NCI-H1092 treated with DMSO at 0.1 percent for 48 hours (cell line): ENCODE measurements at places on chromosomes 1 and 21.

GRCh38 chr1:80258659-80259058, 1252.1 kb upstream of the ADGRL4 start:
- no peak for DNase-seq

DNA sequence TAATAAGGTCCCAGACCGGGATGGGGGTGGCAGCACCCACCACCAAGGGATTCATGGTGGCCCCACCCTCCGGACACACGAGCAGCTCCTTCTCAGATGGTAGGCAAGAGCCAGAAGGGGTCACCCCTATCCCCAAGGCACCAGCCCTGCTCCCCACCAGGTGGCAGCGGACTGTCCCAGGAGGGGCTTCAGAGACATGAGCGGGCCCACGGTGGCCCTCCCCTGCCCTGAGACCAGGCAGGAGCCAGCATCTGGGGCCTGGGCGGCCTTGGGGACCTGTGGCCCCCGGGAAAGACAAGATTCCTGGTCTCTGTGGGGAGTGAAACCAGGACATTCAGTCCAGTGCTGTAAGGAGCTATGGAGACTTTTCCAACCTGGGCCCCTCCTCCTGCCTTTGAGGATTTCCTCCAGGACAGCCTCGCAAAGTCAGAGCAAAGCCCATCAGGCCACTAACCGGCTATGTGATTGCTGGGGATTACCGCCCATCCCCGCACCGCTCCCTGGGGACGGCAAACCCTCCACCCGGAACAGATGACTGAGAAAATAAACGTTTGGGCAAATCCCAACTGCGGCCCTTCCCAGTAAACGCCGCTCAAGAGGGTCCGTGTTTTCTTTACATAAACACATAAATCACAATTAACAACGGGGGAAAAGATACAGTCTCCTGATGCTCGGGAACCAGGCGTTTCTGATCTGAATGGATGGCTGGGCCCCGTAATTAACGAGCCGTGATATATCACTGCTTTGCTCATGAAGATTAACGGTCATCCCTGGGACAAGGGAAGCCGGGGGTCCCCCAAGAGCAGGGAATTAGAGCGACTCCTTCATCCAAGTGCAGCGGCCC, 50.9 kb upstream of the ARHGEF16 start:
- peak; percentile 60 for DNase-seq

DNA sequence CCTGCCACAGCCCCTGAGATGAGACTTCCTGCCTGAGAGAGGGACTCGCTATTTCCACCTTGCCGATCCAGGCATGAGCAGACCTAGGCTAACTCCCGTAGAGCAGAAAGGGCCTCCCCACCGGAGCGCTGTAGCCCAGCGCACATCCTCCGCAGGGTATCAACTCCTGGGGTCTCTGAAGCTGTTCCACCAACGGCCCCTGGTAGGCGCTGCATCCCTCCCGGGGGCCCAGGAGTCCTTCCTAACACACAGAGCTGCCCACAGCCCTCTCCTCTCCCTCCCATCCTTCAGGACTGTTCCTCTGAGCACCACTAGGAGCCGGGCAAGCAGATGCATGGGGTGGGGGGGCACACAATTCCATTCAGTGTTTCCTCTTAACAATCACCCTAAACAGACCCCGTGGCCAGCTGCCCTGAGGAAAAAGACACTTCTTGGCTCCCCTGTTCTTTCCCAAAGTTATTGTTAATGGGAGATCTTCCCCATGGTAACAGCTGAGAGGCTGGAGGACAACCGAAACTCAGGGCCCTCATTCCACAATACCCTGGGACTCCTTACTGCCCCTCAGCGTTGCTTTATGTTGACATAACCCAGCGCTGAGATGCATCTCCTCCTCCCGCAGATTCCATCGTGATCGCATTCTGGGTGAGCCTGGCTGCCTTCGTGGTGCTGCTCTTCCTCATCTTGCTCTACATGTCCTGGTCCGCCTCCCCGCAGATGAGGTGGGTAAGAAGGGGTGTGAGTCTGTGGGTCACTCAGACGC, 7.5 kb downstream of the MRAP start:
- DNase-seq = no peak

DNA sequence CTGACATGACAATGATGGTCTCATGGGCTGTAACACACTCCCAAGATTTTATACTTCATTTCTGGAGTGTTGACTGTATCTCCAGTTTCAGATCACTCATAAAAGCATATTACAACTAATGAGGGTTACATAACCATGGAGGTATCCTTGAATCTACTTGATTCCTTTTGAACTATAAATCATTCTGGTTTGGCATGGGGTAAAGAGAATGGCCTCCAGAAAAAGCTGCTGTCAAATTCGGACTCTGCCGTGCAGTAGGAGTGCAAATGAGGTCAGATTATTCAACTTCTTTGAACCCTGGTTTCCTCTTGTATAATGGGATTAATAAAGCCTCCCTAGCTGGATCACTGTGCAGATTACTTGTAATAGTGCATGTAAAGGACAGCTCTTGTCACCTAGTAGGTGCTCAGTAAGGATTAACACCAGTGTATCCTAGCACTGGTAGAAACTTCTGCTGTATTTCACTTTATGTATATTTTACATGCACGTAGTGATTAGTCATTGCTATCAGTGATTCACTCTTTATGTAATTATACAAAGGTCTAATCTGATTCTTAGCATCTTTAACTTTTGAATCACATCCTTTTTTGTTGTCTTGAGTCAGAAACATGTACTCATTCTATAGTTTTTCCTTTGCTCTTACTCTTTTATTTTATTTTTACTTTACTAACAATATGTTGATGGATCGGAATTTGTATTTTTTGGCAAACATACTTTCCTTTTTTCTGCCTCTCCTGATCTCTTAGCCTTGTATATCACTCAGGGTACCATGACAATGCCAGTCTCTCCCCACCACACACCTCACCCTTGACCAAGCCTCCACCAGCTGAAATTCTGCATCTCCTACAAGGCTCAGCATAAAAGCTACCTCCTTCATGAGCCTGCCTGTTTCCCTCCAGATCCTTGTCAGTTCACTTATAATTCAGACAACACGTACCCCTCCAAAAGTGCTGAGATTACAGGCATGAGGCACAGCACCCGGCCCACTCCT, 3.2 kb downstream of the LRRC8C start:
- no peak for DNase-seq

DNA sequence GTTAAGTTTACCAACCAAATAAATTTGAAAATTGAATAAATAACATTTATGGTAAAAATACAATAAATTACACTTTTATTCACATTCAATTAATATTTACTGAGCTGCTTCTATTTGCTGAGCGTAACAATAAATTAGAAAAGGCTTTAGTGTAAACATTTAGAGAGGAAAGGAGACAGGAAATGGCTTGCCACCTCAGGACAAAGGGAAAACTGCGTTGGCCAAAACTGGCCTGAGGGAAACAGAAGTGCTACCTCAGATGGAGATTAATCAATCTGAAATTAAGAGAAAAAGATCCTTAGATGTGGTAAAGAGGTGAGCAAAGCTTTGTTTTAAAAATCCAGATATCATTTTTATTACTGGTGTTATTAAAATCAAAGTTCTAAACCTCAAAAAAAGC, 128.0 kb downstream of the SLC44A5 start:
- peak; percentile 28 for DNase-seq
